A549 treated with CpdA at 1 μM for 4 hours (cell line): ENCODE measurements at places on chromosomes 4 and X. TPM values are rescaled to one million over a fixed set of nuclear protein-coding genes. Genes with fewer than 3 reads are reported as not detected.

The CTAG1A gene
- total RNA-seq = 0.18 TPM in 1 of 5 replicates, not detected in the others

The UGDH gene
- 274 to 474 TPM (median 292 TPM) in 5 replicates for total RNA-seq

The BCLAF3 gene
- total RNA-seq = 2.7 to 4.7 TPM (median 2.7 TPM) in 5 replicates

The SMIM43 gene
- total RNA-seq = 0.32 to 0.75 TPM (median 0.40 TPM) in 5 replicates

The SLC2A9 gene
- 0.24 to 0.48 TPM (median 0.37 TPM) in 4 of 5 replicates, not detected in the other for total RNA-seq

The MXRA5 gene
- not detected in 5 replicates for total RNA-seq

The KIT gene
- total RNA-seq = not detected in 5 replicates

The PABPC1L2B gene
- not detected in 5 replicates for total RNA-seq

The CDKL5 gene
- total RNA-seq = 3.6 to 6.2 TPM (median 5.9 TPM) in 5 replicates

The CTAG1B gene
- not detected in 5 replicates for total RNA-seq

The LGI2 gene
- total RNA-seq = 0.09 to 0.32 TPM (median 0.20 TPM) in 5 replicates

The NWD2 gene
- total RNA-seq = not detected in 5 replicates

The TKTL1 gene
- total RNA-seq = 0.10 to 0.23 TPM in 2 of 5 replicates, not detected in the others
